ENCODE measurements at places on chromosomes 16 and 17.

DNA sequence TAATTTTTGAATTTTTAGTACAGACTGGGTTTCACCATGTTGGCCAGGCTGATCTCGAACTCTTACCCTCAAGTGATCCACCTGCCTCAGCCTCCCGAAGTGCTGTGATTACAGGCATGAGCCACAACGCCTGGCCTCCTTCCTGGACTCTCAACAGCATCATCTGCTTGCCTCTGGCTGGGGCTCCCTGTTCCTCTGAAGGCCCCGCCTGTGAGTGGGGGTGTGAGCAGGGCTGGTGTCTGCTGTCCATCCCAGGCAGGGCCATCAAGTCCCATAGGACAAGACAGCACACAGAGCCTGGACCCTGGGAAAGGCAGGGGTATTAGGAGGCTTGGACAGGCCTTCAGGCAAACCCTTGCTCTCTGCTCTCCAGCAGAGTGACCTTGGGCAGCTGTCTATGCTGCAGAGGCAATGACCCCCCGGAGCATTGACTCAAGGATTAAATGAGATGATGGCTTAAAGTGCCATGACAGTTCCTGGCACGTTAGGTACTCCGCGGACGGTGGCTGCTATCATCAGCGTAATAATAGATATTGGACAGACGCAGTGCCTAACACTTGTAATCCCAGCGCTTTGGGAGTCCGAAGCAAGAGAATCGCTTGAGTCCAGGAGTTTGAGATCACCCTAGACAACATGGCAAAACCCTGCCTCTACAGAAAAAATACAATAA, 19.2 kb downstream of the SCNN1B start:
- no peak for DNase-seq

- DNase-seq = no peak
Observed at GRCh38 chr16:60481591-60481990, 1554.6 kb downstream of the CDH8 start.

DNA sequence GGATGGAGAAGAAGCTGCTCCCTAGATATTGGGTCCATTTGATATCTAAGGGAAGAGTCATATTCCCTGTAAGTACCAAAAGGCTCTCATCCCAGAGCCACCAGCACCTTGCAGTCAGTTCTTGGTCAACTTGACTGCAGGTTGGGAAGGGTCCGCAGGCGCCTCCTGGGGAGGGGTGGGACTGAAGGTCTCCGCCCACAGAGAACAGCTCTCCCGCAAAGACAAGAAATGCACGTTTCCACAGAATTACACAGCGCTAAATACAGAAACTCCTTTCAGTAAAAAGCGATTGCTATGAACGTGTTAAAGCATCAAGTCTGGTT, 864 bp upstream of the CTCF start:
- no peak for DNase-seq

- DNase-seq = no peak
Observed at GRCh38 chr16:49545741-49546448, 172.3 kb downstream of the C16orf78 start.

GRCh38 chr17:71922439-71922838, 198.4 kb upstream of the SOX9 start:
- no peak for DNase-seq

DNA sequence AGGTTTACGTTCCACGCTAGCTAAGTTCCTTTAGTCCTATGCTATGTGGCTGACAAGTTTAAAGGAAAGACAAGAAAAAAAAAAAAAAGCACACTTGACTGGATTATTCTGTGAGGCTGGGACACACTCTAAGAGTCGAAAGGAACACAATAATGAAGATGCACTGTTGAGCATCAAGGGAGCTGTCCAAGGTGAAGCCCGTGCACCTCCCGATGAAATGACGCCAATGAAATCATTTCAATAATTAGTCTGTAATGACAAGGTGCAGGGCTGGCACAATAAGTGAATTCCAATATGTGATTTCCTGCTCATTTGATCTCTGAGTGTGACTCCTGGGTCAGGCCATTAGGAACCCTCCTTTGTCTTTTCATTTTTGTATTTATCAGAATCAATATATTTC, 232.9 kb downstream of the CDH13 start:
- no peak for DNase-seq

DNA sequence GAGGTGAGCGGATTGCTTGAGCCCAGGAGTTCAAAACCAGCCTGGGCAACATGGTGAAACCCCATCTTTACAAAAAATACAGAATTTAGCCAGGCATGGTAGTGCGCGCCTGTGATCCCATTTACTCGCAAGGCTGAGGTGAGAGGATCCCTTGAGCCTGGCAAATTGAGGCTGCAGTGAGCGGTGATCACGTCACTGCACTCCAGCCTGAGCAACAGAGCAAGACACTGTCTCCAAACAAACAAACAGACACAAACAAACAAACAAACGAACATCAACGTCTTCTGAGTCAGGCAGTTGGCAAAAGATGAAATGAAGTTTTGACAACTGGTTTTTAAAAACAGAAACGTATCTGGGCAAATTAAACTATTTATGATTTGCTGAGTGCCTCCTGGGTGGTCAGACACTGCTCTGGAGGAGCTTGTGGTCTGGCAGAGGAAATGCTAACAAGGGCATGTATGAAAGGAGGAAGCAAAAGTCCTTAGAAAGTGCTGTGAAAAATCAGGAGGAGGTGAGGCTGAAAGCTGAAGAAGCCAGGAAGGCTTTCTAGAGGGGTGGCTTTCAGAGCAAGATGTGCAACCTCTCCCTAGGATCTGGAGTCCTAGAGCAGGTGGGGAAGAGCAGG, 10.2 kb upstream of the KRT20 start:
- no peak for DNase-seq

- peak; percentile 23 for DNase-seq
Observed at GRCh38 chr16:2196162-2196980, at the start of gene CASKIN1. Gene CASKIN1, minus strand, starts transcription at chr16:2196605. Its CDS starts 173 bp downstream, at chr16:2196432.

DNA sequence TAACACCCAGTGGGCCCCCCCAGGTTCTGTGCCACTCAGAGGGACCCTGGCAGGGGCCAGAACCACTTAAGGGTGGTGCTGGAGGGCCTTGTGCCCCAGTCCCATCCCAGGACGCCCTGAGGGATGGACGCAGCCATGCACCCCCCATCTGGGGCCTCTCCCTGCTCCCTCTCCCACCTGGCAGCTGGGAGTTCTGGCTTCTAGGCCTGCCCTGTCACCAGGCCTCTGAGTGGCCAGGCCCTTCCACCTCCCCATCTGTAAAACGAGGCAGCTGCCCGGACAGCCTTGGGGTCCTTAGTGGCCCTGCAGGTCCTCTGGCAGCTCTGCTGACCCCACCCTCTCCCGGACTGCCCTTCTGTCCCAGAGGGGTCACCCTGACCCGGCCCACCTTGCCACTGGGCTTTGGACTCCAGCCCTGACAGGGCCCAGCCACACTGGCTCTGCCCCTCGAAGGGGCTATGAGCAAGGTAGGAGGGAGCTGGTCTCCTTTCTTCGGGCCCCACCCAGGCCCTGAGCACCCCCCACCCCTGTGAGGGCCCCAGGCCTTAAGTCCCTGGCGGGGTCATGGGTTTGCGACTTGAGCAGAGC, 12.3 kb downstream of the PAM16 start:
- no peak for DNase-seq

DNA sequence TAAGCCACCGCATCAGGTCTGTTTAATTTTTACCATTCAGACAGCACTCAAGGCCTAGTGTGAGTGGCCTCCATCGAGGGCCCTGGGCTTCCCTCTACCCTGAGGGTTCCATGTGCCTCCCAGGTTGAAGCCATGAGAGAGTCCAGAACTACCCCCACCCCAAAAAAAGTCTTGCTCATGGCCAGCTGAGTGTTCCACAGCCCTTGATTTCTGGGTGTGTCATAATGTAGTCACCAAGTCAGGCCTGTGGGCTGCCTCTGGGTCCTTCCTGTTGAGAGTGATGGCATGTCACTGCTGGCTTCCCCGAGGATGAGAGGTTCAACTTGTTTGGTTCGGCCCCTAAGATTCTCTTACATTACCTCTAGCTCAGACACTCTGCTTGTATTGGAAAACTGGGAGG, 100.6 kb downstream of the PITPNC1 start:
- peak; percentile 57 for DNase-seq

DNA sequence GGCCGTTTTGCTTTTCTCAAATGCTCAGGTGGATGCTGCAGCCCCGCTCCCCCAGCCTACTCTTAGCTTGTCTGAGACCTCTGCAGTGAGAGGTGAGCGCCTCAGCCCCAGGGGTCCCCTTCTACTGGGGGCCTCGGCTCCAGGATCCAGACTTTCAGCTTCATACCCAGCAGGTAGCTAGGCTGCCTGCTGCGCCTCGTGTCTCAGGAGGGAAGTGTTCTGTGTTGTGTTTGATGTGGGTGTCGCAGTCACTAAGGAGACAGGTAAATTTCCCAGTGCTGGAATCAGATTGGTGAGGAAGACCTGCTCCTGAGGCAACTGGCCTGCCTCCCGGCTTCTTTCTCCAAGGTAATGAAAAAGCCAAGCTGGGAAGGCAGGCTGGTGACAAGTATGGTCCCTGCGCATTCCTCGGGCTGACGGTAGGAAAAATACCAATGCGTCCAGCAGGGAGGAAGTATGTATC, 604.0 kb upstream of the SALL1 start:
- DNase-seq = no peak

- DNase-seq = peak; percentile 37
Observed at GRCh38 chr16:84553873-84554399, 49.5 kb upstream of the MEAK7 start.

- peak; percentile 68 for DNase-seq
Observed at GRCh38 chr17:42288803-42289610, 709 bp downstream of the STAT5A start.

GRCh38 chr17:60049936-60050335, 28.8 kb downstream of the HEATR6 start:
- DNase-seq = no peak

DNA sequence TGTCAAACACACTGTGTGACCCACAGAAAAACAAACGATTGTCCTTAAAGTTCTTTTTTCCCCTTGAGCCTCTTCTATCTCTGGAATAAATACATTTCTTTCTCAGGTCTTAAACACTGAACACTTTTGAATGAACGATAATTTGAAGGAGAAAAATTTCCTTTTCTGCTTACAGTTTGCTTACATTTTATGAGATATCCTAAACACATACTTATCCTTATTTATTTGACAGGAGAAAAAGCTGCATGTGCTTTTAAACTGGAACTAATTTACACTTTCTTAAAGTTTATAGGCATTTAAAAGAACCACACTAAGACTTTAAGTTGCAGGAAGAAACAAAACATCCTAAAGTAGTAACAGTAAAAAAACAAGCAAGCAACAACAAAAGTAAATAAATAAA, 4.7 kb upstream of the IGF2BP1 start:
- no peak for DNase-seq

DNA sequence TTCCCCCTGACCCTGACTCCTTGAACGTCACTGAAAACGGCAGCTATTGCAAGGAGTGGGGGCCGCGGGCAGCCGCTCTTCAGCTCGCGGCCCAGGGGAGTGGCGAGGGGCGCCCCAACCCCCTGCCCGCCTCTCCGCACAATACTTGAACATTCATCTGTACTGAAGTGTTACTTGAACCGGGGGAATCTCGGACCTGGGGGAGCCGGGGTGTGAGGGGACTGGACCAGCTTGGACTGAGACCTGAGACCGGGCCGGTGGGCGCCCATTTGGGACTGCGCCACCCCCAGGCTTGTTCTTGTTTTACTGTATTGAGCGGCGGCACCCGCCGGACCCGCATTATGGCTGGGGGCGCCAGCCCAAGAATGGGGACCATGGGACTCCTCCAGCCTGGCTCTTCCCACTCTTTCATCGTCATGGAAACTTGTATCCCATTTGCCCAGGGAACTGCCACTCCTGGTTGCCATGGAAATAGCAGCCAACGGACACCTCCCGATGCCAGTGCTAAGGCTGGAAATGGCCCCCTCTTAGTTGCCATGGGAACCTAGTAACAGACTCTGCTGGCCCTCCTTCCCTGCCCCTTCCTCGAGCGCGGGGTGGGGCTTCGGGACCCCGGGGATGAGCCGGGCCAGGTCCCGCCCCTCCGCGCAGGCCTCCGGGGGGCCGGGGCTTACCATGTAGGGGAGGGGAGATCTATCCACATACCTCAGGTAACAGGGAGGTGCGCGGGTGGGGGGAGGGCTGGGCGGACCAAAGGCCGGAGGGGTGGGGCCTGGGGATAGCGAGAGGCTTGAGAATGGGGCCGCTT, 805 bp upstream of the ORAI3 start:
- DNase-seq = no peak

DNA sequence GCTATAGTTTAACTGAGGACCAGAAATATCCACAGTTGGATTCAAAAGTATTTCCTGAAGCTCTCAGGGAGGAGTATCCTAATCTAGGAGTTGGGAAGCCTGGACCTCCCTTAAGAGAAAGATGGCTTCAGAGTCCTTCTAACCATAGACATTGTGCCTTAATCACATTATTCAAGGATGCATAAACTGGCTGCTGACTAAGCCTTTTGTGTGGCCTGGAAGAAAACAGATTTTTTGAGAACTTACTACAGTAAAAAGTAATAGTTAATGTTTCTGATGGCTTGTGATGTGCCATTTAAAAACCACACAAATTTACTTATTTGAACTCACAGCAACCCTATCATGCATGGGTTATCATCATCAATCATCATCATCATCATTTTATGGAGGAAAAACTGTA, 126.2 kb upstream of the RPL38 start:
- DNase-seq = no peak

DNA sequence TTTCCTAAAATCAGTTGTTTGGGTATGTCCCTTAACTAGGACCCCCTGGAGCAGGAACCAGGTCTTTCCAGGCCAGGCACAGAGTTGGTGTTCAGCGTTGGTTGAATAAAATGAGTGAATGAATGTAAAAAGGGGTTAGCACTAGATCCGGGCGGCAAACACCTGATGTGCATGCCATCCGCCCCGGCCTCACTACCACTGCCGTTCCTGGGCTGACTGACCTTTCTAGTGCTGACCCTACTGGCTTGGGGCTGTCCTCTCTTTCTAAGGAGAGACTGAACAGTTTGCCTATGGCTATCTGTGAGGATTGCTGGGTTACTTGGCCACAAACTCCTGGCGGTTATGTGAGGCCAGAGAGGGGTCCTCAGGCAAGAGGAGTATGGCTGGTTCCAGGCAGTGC, 10.1 kb upstream of the PHF12 start:
- DNase-seq = no peak

DNA sequence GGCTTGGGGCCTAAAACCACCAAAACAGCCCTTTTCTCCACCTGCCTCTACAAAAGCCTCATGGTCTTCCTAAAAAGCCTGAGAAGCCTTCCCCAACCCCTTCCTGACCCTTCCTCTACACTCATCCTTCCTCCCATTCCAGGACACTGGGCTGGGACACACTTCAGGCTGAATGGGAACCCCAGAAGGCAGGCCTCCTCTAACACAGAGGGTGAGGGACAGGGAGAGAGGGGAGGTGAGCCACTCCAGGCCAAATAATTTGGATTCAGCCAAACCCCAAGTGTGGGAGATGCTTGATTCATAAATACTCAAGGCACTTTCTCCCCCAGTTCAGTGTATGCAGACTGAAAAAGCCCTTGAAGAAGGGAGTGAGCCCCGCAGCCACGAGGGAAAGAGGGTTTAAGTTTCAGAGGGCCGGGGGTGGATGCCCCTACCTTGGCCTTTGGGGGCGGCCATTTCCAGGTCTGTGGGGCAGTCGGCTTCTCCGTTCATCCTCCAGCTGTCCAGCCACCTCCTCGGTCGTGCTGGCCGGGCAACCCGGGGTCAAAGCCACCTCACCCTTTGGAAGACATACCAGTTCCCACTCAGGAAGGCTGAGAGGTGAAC, 1.6 kb downstream of the UBTF start:
- DNase-seq = no peak

GRCh38 chr17:69170377-69170776, 28.7 kb upstream of the ABCA6 start:
- no peak for DNase-seq
